ENCODE measurements at places on chromosomes 7 and 10.

DNA sequence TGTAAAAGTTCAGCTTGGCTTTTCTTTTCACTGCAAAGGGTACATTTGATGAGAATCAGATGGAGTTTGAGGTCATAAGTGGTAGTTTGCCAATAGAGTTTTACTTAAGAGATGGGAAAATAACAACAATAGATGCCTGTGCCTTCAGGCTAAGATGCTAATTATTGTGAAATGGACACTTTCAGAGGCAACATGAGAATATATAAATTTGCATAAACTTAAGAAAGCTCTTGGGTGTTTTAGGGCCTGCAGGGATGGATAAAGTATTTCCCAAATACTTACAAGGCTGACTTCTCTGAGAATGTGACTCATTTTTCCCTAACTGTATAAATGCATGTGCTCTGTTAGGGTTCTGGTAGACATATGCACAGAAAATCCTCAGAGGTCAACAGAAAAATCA lies 200.3 kb upstream of the SVIL start:
- no peak for DNase-seq

GRCh38 chr7:1238450-1238882 lies 5.8 kb downstream of the UNCX start:
- DNase-seq, result no peak

- DNase-seq, result no peak
These were observed 155.8 kb downstream of the SKIDA1 start for GRCh38 chr10:21369697-21370096.

DNA sequence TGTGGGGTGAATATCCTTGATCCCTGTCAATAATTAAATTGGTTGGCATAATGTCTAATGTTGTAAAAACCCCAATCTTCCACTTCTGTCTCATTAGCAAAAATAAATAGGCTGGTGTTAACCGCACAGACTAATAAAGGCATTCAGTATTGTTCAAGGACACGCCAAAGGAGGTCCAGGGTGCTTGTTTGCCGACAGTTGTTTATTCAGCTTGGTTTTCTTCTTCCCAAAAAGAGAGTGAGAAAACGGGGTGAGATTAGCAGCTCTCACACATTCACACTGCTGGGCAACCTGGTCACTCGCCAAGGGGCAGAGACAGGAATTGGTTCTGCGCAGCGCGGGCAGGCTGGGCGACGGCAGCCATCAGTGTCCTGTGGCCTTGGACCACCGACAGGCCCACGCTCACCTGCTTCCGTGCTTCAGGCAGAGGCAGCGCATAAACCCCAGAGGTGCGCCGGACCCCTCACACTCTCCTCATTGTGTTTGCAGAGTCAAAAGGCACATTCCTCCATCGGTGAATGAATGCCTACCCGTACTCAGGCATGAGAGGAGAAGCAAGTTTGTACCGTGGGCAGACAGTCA lies 26.2 kb upstream of the LMBR1 start:
- DNase-seq, result no peak

DNA sequence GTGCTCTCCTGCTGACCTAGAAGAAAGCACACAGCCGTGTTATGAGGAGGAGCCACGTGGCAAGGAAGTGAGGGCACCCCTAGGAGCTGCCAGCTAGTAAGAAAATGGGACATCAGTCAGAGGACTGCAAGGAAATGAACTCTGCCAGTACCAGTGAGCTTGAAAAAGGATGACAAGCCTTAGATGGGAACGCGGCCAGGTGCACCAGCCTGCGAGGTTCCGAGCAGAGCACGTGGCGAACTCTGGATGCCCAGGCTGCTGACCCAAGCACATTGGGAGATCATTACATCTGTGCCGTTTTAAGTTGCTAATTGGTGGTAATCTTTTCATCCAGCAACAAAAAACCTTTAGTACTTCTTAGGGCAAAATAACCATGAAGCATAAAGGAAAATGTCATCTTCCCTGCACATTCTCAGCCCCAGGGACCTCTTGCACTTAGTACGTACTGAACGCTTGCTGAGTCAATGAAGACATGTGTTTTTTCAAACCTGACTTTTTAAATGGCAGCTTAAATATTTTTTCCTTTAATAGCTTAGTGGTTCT lies 69.4 kb downstream of the AMZ1 start:
- DNase-seq, result no peak

DNA sequence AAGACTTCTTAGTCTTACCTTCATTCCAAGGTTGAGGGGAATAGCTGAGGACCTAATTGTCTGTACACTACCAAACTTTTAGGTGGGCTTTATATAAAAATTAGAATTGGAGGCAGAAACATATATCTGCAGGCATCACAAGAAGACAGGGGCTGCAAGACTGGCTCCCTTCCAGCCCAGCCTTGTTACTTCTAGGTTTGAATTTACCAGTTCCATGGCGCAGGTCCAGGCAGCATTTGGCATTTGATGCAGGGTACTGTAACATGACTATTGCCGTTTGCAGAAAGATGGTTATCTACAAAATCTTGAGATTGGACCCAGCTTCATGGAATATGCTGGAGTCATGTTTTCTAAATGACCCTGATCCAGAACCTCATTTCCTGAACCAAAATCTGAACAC lies 105.4 kb upstream of the RHOBTB1 start:
- no peak for DNase-seq

DNA sequence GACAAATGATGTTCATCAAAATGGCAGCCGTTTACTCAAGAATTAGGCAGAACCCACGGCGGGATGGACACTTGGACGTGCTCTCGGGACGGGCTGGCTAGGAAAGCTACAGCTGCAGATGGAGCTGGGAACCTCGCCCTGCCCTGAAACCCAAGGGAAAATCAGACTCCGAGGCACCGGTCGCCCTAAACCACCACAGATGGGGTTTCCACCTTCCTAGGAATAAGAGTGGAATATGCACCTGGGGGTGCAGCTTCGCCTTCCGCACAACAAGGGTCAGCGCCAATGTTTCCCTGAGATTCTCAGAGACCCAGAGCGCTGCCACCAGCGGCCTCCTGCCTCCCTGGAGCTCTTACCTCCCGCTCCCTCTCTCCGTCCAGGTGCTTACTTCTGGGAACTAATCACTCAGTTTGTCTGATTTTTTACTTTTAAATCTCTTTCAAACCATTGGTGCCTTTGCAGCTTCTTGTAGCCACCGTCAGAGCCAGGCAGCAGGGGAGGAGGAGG lies 122.7 kb downstream of the DYNC2I1 start:
- DNase-seq, result no peak

DNA sequence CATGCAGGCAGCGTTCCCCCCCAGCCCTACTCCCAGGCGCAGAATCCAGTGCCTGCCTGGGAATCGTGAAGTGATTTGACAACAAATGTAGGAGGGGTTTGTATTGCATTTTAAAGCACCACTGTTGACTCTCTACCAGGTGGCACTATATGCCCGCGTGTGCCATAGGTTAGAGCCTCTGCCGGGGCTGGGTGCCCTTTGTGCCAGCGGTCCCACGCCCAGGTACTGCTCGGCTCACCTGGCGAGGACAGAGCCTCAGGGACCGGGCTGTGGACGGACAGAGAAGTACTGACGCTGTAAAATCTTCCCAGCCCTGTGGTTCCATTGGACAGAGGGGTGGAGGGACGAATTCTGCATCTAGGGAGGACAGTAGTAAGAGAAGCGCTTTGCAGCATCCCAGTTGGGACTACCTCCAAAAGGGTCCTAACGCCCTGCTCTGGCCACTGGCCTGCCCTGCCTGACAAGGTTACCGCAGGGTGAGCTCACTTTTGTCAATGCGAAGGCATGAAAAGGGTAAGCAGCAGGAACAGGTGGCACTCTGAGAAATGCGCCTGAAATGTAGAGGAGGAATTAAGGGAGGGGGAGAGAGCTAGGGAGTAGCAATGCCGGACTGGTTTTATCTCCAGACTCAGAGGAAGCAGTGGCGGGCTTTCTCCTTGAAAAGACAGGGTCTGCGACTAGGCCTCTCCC lies 788 bp upstream of the CACNA2D1 start:
- no peak for DNase-seq

GRCh38 chr7:136446751-136447150 lies 421.7 kb upstream of the CHRM2 start:
- no peak for DNase-seq

DNA sequence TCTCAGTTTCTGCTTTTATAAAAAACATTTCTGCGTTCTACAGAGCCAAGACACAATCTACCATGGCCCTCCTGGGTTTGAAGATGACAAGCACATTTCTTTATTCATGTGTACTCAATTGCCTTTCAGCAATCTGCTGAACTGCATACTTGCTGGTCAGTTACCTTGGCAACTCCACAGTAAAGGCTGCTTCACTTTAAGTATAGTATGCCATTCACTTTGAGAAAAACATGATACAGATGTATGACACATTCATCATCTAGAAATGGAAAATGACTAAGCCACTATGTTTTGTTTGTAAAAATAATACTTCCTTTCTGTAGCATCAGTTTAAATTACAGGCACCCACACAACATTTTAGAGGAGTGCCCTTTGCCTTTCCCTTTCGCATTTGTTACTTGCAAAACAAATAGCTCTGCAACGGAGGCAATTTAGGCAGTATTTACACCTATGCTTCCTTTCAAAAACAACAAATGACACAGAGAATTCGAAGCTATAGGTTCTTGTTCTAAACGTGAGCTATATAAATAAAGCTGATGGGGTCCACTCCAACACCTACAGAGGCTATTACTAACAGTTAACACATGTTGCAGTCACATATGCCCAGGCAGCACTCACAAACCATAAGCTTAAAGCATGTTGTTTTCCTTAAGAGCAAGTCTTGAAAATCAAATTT lies 23.5 kb downstream of the SGCE start:
- no peak for DNase-seq

DNA sequence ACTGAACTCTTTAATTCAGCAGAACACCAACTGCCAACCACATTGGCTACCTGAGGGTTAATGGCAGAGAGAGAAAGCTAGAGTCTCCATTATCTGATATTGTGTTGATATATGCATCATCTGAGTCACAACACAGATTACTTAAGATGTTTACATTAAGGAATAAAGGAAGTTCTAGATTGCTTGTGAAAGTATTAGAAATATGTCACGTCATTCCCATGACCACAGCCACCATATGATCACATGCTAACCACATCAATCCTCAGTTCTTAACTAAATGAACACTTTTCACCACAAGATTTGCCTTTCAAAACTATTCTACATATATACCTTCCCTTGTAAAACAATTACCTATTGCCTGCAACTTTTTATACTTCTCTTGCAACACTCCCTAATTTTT lies 337.9 kb downstream of the FGFR2 start:
- no peak for DNase-seq

DNA sequence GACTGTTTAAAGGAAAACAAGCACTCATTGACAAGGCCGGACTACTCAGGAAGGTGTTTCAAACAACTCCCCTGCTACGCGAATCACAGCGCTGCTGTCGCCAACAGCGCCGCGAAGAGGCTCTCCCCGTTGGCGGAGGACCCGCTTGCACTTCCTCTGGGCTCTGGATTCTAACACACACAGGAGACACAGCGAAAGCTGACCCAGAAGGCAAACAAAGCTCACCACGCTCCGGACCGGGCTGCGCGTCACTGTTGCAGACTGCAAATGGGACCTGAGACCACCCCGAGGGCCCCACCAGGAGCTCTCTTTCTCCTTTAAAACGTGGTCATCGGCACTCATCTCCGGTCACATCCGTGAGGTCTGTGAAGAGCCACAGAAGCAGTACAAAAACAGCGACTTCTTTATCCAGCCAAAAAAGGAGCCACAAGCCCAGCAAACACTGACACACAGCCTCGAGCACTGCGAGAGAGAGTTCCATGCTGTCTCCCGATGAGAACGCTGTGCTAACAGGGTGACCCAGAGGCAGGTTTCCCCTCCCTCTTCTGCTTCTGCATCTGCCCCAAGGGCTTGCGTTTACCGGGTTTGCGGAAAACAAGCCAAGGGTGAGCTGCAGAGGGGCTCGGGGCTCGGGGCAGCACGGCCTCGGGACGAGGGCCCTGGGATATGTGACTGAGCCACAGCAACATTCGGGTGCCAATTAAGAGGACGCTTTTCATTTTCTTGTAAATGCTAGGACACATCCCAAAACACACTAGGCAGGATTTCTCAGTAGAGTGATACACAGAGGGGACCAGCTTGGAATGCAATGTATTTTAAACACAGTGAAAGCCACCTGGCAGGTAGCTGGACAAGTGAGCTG lies 41.3 kb downstream of the AMZ1 start:
- DNase-seq, result peak; percentile 47

DNA sequence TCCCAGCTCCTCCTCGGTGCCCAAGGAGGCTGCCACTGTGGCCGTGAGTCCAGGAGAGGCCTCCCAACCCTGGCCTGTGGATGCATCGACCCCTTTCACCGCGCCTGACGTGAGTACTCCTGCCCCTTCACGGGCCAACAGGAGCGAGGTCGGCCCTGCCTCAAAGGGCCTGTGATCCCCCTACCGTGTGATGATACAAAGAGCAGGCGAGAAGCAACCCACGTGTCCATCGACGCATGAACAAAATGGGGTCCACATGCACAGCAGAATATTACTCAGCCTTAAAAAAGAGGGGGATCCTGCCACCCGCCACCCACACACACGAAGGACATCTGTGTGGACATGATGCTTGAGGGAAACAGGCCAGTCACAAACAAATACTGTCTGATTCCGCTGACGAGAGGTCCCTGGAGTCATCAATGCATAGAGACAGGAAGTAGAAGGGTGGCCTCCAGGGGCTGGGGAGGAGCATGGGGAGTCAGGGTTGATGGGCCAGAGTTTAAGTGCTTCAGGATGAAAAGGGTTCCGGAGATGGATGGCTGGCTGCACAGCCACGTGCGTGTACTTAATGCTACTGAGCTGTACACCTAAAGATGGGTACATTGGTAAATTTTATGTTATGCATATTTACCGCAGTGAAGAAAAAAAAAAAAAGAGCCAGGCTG lies 151.9 kb downstream of the PRKAG2 start:
- DNase-seq, result no peak

GRCh38 chr10:124357561-124357885 lies 61.2 kb downstream of the OAT start:
- peak; percentile 33 for DNase-seq

- DNase-seq, result no peak
These were observed 25.7 kb downstream of the IKZF1 start for GRCh38 chr7:50330254-50330653.

GRCh38 chr10:79380125-79380945 lies 33.1 kb downstream of the PPIF start:
- DNase-seq, result peak; percentile 86

DNA sequence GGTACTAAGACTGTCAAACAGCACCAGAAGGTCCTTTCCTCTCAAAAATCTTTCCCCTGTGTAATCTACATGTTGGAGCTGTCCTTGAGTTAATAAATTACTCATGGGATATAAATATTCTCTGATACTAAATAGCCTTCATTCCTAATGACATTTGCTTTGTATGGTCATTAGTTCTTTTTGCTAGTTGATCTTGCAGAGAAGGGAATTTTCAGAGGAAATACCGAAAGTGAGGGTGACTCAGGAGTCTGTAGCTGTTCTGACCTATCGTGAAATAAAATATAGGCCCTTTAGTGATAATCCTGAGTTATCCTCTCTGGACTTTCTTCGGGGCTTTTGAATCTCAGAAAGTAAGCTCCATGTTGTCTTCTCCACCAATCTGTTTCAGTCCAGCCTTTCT lies 19.4 kb upstream of the CLDN12 start:
- DNase-seq, result no peak

- no peak for DNase-seq
These were observed 72.5 kb upstream of the FZD1 start for GRCh38 chr7:91191771-91192170.

- DNase-seq, result no peak
These were observed 140.5 kb upstream of the AKR1E2 start for GRCh38 chr10:4685491-4685890.

GRCh38 chr10:36351159-36351558 lies 709.1 kb upstream of the FZD8 start:
- DNase-seq, result no peak

Data from right lobe of liver (tissue), 6 donors.